ENCODE measurements at places on chromosomes 12 and 14.

GRCh38 chr12:121279071-121279375 lies 17.5 kb downstream of the CAMKK2 start:
- no peak for DNase-seq

- no peak for DNase-seq
These were observed 15.6 kb upstream of the TESC start for GRCh38 chr12:117114784-117115183.

- DNase-seq: no peak
These were observed 446.8 kb upstream of the SOX5 start for GRCh38 chr12:24396224-24396623.

GRCh38 chr12:75558287-75558686 lies 46.9 kb upstream of the KRR1 start:
- no peak for DNase-seq

Measured in fibroblast of skin of right biceps (primary cell).